ENCODE measurements at places on chromosomes 11 and 22. TPM values are rescaled to one million over a fixed set of nuclear protein-coding genes. Genes with fewer than 3 reads are reported as not detected.

The ACTN3 gene
- total RNA-seq: 11.2 TPM

The TEX54 gene
- total RNA-seq: not detected

The MRGPRX4 gene
- not detected for total RNA-seq

The MAP6 gene
- 10.6 TPM for total RNA-seq

The SAAL1 gene
- 56.0 TPM for total RNA-seq

The IGLL1 gene
- not detected for total RNA-seq

- no peak for DNase-seq
Observed at GRCh38 chr22:31346733-31347250, 646 bp upstream of the PATZ1 start.

DNA sequence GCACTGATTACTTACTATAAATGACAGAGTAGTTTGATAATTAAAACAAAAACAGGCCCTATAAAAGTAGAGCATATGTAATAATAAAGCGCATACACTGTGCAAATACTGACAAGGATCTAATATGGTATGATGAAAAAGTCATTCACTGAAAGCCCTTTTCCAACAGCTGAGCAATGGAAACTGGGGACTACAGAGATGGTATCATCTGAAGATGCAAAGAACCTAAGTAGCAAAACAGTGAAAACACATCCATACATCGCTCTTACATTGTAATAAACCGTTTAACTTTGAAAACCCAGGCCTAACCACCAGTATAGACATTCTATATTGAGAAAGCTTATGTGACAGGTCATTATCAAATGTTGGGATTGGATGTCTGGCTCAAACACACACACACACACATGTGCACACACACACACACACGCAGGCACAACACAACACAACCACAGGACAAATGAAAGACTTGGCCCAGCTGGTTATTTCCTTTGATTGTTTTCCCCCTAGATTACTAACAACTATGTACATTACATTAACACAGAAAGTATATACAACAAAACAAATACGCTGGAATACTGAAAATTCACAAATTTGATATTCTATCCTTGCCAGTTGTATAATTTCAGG is 119.5 kb downstream of the APOL5 start:
- no peak for DNase-seq

- no peak for DNase-seq
Observed at GRCh38 chr11:82898241-82898640, 2.0 kb downstream of the PRCP start.

- DNase-seq: no peak
Observed at GRCh38 chr11:13962562-13963168, at the start of gene SPON1. Gene SPON1, plus strand, starts transcription at chr11:13962723. Its CDS starts 182 bp downstream, at chr11:13962905.

- no peak for DNase-seq
Observed at GRCh38 chr11:117187799-117188481, 9.4 kb downstream of the SIDT2 start.

GRCh38 chr11:35292279-35292678 is 127.1 kb downstream of the SLC1A2 start:
- DNase-seq: no peak

DNA sequence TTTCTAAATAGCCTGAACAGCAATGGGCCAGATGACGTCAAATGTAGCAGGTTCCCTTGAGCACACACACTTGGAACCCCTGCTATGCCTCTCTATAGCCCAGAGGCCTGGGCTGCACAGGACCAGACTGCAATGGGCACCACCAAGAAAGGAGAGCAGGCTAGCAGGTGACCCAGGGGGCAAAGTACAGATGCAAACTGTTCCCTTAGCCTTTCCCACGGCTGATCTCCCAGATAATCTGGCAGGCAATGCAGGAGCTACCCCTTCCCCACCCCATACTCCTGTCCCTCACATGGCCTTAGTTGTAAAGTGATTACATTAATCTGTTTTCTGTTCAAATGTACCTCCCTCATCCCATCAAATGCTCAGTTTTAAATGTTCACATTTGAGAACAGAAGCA is 41.3 kb downstream of the SMCO4 start:
- no peak for DNase-seq

GRCh38 chr22:36536717-36537116 is 7.8 kb upstream of the EIF3D start:
- no peak for DNase-seq

DNA sequence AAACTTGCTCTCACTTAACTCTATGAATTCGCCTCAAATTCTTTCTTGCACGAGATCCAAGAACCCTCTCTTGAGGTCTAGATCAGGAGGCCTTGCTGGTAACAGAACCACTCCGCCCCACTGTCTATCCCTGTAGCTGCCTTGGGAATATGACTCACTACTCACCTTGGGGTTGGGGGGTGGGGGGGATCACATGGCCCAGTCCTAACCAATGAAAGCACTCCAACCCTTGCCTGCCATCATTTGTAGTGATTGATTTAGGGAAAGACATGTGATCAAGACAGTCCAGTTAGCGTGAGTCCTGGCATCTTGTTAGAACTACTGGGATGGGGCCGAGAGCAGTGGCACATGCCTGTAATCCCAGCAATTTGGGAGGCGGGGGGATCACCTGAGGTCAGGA is 4.8 kb upstream of the MRTFA start:
- peak; percentile 67 for DNase-seq
